ENCODE measurements at places on chromosomes 5 and 9. TPM values are rescaled to one million over a fixed set of nuclear protein-coding genes. Genes with fewer than 3 reads are reported as not detected.

GRCh38 chr5:1891391-1891790 is 8.7 kb upstream of the IRX4 start:
- DNase-seq: no peak

DNA sequence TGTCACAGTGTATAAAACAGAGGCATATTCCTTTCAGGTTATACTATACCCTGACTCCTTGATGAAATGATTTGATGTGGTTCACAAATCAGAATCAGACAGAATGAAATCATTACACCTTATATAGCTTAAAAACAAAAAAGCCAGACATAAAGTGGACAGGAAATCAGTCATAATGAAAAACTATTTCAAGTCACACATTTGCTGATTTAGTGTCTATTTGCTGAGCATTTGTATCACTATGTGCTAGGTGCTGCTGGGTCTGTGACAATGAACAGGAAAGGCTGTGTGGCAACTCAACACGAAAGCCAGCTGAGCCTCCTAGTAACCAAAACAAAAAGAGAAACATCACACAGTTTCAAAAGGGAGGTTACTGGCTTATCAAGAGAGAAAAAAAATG is 194.0 kb downstream of the EFNA5 start:
- DNase-seq: peak; percentile 92

DNA sequence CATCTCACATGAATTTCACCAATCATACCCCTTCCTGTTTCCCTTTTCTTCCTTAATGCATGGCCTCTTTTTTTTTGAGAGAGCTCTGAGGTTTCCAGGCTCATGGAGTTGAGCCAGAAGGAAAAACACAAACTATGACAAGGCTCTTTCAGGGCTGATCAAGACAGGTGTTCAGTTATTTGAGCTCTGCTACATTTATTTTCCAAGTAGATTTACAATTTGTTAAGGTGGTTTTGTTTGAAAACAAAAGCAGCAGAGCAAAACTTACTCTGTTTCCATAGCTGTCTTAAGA is 62.4 kb upstream of the IL7R start:
- no peak for DNase-seq

- no peak for DNase-seq
These were observed 31.3 kb downstream of the FYB1 start for GRCh38 chr5:39187831-39188731.

Gene DENND1A
- total RNA-seq: 18.1 TPM

Gene DDX4
- not detected for total RNA-seq

All from glomerular endothelial cell (primary cell).